Brain microvascular endothelial cell (primary cell): ENCODE measurements at places on chromosomes 16 and 17.

DNA sequence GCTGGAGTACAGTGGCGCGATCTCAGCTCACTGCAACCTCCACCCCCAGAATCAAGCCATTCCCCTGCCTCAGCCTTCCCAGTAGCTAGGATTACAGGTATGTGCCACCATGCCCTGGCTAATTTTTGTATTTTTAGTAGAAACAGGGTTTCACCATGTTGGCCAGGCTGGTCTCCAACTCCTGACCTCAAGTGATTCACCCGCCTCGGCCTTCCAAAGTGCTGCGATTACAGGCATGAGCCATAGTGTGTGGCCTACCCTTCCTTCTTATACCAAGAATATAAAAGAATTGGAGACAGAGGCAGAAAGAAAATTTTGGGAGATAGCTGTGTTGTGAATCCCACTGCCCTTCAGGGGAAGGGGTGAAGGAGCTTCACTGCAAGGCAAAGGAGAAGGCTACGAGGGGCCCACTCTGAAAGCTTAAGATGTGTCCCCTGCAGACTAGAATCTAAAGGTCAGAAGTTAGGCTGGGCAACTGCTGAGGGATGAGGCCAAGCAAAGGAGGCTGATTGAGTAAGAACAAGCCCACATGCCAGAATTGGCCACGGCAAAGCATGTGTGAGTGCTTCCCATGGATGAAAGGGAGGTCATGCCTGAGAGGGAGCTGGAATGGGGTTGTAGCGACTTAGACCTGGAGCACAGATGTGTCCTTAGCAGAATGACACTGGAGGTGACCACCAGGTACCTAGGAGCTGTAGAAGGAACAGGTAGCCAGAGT is 8.4 kb upstream of the CRYBA1 start:
- DNase-seq = peak; percentile 72

DNA sequence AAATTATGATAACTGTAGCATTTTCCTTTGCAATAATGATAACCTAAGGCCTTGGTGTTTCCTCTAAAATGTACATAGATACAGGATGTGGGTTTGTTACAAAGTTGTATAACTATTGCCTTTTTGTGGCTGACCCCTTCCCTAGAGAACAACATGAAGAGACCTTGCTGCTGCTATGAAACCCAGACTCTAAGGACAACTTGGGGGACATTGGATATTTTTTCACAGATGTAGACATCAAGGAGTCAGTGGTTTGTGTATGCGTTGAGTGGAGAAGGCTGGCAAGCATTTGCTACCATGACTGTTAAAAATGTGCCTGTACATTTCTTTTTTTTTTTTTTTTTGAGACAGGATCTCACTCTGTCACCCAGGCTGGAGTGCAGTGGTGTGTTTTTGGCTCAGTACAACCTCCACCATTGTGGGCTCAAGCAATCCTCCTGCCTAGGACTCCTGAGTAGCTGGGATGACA is 12.3 kb downstream of the HMOX2 start:
- DNase-seq = no peak

DNA sequence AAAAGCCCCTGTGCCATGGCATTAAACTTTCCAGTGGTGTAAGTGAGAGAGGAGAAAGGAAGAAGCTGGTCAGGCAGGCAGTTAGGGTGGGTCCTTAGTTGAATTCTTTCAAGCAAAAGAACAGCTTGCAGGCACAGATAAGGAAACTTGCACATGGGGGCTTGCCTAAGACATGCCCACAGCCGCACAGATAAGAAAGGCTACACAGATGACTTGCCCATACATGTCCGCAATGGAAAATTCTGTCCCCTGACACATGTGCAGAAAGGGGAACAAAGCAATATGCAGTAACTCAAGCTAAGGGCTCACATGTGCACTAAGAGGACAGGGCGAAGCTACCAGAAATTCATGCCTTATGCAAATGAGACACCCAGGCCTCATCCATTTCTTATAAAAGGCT is 69.9 kb downstream of the GSG1L start:
- no peak for DNase-seq

- DNase-seq = no peak
These were observed at the start of gene SGSM2 for GRCh38 chr17:2336852-2337543. TSS of gene SGSM2 (plus strand) at chr17:2337501. CDS start at chr17:2337689, 188 bp downstream.

GRCh38 chr16:83925957-83926725 is 26.9 kb upstream of the OSGIN1 start:
- DNase-seq = no peak
